ENCODE measurements at places on chromosomes 4 and X.

DNA sequence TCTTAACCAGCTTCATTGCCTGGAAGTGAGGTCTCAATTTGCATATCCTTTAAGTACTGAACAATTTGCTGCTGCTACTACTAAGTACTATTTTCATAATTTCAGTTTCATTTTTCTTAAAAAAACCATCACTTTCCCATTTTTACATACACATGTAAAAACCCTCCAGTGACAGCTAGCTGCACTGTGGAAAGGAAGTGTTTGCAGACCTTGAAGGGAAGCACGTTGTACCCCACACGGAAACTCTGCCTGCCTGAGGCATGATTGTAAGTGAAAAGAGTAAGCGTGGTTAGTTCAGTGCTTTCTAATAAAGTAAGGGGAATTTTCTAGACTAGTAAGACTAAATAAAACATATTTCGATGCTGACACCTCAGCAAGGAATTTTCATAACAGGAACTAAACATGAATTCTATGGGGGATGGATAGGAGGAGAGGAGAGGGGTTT is 103.6 kb downstream of the RAPGEF2 start:
- DNase-seq = peak; percentile 35

DNA sequence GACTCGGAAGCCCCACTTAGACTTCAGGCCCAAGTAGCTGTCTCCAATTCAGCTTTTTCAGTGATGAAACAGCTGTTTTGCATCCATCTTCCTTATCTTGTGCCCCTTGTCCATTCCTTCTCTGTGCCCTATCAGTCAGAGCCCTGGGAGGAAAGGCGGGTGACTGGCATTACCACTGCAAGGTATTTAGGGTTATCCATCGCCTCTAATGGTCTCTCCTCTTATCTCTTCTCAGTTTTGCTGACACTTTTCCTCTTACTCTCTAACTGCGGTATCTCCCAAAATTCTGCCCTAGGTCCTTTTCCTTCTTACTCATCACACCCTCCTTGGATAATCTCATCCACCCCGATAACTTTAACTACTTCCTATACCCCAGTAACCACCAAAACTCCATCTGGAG is 13.7 kb downstream of the GAB3 start:
- no peak for DNase-seq

DNA sequence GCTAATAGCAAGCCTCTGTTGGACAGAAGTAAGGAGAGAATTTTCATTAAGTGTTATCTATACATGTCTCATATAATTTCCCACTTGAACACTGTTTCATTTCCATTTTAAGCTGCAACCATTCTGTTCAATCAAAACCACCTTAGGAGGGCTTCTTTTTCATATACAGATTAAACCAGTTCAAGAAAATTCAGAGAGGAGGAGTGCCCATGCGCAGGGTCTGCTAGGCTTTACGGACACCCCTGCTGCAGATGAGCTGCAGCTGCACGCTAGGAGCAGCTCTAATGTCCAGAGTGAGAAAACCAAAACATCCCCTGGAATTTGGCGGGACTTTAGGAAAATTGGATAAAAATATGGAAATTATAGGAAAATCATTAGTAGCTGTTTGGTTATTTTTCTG is 541.0 kb downstream of the SPRY1 start:
- DNase-seq = no peak

GRCh38 chrX:3346501-3347259 is at the start of gene MXRA5:
Gene MXRA5, minus strand, starts transcription at chrX:3346652. Its CDS starts 2,819 bp downstream, at chrX:3343833.
- no peak for DNase-seq

- no peak for DNase-seq
Observed at GRCh38 chr4:3703677-3704521, 62.3 kb upstream of the ADRA2C start.

GRCh38 chrX:5976332-5976731 is 252.3 kb downstream of the NLGN4X start:
- DNase-seq = no peak

- DNase-seq = peak; percentile 63
Observed at GRCh38 chr4:681736-682451, 7.1 kb downstream of the SLC49A3 start.

DNA sequence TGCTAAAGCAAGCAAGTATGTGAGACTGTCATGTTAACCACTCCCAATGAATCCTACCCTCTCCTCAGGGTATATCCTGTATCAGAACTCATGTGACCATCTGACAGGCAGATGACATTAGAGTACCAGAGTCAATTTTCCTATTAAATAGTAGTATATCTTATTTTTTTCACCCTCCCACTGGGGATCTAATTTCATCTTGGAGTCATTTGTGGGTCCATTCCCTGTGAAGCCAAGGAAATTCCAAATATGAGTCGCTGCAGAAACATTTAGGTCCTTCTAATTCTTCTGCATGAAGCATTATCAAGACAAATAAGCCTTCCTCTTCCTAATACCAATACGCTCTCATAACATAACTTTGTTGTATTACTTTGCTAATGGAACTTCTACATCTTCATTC is 52.2 kb upstream of the BLTP1 start:
- no peak for DNase-seq

- DNase-seq = peak; percentile 80
Observed at GRCh38 chr4:154551872-154552686, 1.9 kb upstream of the PLRG1 start.

DNA sequence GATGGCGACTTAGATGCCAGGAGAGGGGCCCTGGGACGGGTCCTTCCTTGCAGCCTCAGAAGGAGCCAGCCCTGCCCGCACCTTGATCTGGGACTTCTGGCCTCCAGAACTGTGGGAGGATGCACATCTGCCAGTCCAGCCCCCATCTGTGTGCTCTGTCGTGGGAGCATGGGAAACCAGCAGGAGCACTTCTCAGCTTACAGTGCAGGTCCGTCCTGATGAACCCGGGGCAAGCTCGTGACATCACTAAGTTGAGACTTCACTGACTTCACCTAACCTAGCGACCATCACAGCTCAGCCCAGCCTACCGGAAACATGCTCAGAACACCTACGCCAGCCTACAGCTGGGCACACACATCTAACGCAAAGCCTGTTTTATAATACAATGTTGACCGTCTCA is 38.1 kb downstream of the ABLIM2 start:
- DNase-seq = no peak
